ENCODE measurements at places on chromosomes 16 and 17.

DNA sequence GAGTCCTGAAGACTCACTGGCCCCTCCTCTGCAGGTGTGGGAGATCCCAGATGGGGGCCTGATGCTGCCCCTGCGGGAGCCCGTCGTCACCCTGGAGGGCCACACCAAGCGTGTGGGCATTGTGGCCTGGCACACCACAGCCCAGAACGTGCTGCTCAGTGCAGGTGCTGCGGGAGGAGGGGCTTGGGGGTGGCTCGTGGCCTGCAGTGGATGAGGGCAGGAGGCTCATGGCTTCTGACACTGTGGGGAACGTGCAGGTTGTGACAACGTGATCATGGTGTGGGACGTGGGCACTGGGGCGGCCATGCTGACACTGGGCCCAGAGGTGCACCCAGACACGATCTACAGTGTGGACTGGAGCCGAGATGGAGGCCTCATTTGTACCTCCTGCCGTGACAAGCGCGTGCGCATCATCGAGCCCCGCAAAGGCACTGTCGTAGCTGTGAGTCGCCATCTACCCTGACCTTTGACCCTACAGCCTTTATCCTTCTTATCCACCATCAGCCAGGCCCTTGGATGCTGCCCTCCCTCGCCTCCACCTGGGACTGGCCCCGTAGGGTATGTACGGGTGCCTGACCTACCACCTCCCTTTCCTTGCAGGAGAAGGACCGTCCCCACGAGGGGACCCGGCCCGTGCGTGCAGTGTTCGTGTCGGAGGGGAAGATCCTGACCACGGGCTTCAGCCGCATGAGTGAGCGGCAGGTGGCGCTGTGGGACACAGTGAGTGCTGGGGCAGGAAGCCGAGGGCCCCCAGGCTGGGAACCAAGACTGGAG, 3.6 kb downstream of the CORO1A start:
- DNase-seq, result peak; percentile 80

DNA sequence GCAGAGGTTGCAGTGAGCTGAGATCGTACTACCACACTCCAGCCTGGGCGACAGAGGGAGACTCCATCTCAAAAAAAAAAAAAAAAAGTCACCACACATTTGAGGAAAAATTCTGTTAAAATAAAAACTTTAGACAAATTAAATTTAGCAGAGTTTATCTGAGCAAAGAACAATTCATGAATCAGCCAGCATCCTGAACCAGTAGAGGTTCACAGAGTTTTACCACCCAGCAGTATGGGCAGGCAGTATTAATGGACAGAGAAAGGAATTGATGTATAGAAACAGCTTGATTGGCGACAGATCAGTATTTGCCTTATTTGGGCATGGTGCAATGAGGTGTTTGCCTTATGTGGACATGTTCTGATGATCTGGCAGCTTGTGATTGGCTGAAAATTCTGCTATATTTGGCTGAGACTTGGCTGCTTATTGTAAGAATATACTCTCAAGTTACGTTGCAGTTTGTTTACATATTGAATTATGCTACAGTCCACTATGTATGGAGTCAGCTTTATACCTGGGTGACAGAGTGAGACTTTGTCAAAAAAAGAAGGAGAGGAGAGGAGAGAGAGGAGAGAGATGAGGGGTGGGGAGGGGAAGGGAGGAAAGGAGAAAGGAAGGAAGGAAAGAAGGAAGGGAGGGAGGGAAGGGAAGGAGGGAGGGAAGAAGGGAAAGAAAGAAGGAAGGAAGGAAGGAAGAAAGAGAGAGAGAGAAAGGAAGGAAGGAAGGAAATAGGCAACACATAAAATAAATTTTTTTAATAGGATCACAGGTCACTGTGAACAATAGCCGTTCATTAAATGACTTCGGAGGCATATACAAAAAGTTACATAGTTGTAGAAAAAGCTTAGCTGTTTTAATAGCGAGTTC, 14.6 kb downstream of the ABCC3 start:
- DNase-seq, result no peak

- DNase-seq, result no peak
Observed at GRCh38 chr17:43841282-43841681, 5.7 kb upstream of the CD300LG start.

GRCh38 chr16:50902457-50902856, 160.6 kb downstream of the CYLD start:
- no peak for DNase-seq

Measured in stimulated activated CD8-positive, alpha-beta memory T cell treated with anti-CD3 and anti-CD28 coated beads, Interleukin-4, amount 100 ng/mL, for 1 hour (primary cell).